ENCODE measurements at places on chromosomes 1 and 21.

- no peak for DNase-seq
Observed at GRCh38 chr21:31011412-31011811, 26.9 kb downstream of the KRTAP19-8 start.

GRCh38 chr1:207672522-207673130, 27.7 kb downstream of the CR1L start:
- DNase-seq, result no peak

DNA sequence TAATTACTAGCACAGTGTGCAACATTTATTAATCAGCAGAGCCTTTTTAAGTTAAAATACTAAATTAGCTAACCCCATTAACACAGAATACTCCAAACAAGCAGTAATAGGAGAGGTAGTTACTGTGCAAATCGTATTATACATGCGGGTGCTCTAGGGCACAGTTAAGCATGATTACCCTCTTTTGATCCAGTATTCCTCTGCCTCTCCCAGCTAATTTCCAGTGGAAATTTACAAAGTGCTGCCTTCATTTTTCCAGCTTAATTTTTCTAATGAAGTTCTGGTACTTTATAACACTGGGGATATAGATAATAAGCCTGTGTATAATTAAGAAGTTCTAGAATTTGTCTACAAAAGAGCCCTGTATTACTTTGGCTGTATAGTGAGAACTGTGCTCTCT, 159.9 kb downstream of the SPATA17 start:
- no peak for DNase-seq

GRCh38 chr1:11719313-11720032, 16.5 kb upstream of the AGTRAP start:
- peak; percentile 71 for DNase-seq

- DNase-seq, result no peak
Observed at GRCh38 chr1:30467101-30467500, 256.3 kb downstream of the MATN1 start.

DNA sequence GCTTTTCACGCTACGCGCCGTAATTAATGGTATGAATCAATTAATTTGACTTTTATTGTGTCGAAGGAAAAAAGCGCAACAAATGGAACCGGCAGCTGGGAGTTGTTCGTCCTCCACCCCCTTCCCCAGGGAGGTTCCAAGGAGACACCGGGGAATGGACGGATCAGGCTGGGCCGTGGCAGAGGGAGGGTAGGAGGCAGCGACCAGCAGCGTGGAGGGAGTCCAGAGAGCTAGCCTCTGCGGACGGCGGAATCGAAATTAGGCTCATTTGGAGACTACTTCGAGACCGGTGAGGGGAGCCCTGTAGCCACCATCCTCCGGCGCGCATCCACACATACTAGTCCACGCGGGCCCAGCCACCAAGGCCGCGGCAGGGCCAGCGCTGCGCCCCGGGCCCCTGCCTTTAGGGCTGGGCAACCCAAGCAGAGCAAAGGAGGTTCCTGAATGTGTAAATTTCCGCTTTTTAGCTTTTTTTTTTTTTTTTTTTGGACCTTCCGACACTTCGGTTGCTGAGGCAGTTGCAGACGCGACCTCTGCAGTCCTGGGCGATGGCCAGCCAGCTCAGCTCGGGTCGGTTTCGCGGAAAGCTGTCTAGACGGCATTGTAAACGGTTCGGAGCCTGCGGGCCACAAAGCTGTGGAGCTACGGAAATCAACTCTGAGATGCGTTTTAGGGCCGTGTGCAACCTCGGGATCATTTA, 2.2 kb upstream of the FOXD3 start:
- DNase-seq, result no peak

- no peak for DNase-seq
Observed at GRCh38 chr1:154495496-154496273, 6.3 kb upstream of the TDRD10 start.

DNA sequence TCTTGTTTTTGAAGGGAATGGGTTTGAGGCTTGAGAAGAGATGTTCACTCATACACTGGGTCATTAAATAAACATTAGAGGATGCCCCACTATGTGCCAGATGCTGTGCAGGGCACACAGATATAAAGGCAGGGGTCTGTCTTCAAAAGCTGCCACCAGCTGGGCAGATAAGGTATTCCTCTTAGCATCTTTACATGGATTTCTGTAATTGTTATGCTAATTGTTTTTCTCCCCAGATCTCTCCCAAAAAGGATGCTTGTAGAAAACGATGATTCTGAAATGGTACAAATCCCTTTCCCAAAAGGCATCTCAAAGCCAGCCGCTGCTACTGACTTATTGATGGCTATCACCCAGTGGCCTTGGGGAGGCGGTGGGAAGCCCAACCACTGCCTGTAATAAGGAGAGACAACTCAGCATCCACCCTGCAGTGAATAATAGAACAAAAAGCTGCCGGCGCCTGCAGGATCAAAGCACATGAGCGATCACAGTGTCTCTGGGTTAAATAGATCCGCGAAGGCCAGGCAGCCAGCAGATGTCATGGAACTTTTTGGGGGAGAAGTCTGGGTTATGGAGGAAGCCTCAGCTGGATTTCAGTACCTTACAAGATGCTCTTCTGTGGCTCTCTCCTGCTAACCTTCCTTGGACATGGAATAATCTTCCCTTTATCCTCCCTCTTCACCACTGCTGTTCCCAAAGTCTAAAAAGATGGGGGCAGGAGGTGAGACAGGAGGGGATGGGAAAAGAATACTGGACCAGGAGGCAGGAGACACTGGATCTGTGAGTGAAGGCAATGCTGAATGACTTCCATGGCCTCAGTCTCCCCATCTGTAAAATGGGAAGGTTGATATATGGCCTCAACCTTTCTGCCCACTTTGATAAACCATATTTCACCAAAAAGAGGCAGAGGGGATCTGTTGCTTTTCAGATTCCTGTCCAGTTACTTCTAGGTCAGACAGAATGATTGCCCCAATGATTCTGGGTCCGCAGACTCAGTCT, 54.8 kb upstream of the CD34 start:
- DNase-seq, result no peak

DNA sequence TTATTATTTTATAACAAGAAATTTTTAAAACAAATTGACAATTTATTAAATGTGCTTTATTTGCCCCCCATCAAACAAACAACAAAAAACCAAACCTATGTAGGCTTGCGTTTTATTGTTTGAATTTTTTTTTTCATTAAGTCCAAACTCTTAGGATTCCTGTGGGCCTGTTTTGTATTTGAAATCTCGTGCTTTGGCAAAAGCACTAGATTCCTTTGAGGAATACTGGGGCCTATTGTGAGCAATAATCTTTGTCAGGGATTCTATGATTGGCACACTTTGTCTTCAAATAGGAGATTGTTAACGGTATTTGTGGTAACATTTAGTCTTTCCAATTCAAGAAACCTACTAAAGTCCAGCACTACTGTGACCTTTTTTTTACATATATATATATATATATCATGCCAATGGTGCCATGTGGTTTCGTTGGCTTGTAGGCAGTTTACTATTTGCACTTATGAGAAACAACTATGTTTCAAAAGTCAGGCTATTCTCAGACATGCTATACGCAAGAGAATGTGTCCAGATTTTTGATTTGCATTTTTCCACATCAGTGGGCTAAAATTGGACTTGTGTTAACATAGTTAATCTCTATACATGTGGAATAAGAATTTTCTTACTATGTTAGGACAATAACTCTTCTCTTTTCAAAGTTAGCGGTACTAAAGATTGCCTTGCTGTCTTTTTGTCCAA, 70.4 kb upstream of the GREM2 start:
- no peak for DNase-seq

- no peak for DNase-seq
Observed at GRCh38 chr21:38831526-38832467, 26.1 kb downstream of the ETS2 start.

DNA sequence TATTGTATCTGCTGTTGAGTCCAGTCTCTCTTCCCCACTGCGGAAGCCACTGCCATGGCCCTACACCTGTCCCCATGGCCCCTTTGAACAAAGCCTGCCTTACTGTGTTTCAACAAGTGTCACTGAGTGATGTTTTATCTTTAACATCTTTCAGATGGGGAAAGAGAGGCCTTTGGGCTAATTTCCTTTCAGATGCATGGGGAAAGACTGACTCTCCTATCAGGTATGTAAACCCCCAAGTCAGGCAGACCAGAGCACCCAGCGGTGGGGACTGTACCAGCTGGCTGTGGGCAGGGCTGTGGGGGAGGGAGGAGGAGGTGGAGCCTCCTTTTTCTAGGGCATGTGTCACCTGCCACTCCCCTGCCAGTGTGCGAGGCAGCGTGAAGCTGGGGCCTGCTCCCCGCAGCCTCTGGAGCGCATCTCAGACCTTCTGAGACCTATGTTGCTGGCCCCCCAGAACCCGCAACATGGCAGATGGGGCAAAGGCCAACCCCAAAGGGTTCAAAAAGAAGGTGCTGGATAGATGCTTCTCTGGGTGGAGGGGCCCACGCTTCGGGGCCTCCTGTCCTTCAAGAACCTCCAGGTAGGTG, at the start of gene PLA2G2F:
PLA2G2F (plus strand) TSS at position 363 of the 590 bp plus-strand sequence; CDS start at position 468, 105 bp downstream.
- DNase-seq, result no peak

- no peak for DNase-seq
Observed at GRCh38 chr1:229089586-229090208, 181.2 kb upstream of the RAB4A start.

DNA sequence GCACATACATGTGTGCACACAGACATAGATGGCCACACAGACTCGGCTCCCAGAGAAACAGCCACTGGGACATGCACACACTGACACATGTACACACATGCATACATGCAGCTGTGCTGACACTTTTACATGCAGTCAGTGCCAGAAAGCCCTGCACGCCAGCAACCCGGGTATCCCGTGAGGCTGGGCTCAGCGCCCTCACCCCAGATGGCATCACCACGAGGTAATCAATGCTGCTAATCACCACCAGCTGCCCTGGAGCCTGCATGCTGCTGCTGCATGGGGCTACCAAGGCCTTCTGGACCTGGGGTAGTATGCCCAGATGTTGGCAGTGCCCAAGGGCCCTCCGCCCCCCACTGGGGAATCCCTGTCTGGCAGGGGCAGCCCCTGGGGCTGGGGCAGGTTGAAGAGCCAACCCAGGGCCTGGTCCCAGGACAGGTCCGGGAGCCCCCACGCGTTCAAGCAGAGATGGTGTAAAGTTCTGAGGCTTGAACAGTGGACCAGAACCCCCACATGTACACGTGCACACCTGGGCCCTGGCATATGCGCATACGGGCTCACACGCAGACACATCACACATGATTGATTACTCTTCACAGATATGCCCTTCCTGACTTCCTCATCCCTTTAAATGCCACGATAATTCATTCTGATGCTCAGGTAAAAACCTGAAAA, 2.7 kb upstream of the COL16A1 start:
- no peak for DNase-seq

- no peak for DNase-seq
Observed at GRCh38 chr1:223123011-223123610, 19.9 kb downstream of the TLR5 start.

DNA sequence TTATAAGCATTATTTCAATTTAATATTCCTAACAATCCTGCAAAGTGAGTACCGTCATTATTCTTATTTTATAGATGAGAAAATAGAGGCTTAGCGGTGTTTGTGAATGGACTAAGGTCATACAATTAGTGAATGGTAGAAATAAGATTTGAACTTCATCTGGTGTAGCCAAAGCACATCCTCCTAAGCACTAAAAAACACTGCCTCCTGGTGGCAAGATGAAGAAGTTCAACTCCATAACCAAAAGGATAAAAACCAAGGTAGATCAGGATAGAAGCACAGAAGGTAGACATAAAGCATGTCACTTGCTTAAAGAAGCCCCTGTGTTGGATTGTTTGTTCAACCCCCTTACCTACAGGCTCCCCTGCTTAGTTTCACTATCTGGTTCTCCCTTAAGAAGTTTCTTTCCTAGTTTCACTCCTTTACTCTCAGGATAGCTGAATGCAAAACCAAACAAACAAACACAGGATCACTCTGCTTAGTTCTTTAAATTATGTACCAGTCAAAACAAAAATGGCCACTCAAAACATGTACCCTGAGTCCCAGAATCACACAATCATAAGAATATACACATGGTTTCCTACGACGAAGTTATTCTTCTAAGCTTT, 12.7 kb upstream of the AIM2 start:
- no peak for DNase-seq

- no peak for DNase-seq
Observed at GRCh38 chr1:179144626-179145025, 62.8 kb downstream of the TOR3A start.

DNA sequence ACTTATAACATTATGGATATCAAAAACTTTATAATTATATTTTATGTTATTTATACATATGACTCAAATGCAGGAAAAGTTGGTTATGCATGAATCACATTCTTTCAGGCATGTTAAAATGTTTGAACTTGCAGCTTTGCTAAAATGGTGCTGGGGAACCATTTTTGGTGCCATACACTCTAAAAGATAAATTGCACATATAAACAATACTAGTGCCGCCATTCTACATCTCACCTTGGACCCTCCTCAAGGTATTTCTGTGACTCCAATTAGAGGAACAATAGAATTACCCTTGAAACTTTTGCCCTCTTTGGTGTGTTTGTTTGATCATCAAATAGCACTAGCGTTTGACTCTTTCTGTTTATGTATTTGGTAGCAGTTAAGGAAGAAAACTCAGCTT, 997 bp downstream of the PRKACB start:
- no peak for DNase-seq

- DNase-seq, result no peak
Observed at GRCh38 chr21:37338671-37339551, 27.7 kb upstream of the DYRK1A start.

DNA sequence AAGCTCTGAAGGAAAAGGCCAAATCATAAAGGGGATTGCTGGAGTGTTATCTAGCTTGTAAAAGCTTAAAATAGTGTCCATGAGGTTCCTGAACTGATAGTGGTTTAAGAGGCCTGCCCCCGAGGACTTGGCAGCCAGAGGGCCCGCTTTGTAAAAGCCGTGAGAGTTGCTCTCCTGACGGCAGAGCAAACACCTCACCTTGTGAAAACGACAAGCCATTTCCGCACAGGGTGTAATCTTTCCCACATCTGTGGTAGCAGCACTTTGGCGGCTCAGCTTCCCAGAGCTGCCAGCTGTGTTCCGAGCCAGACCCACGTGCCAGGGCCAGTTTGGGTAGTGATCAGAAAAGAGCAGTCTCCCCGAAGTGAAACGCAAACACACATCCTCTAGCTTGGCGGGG, 37.0 kb downstream of the SERBP1 start:
- no peak for DNase-seq

GRCh38 chr1:81111818-81112217, 688.9 kb upstream of the ADGRL2 start:
- no peak for DNase-seq
